ENCODE measurements at places on chromosomes 3 and 15. TPM values are rescaled to one million over a fixed set of nuclear protein-coding genes. Genes with fewer than 3 reads are reported as not detected.
A peak's percentile ranks its signal among the peaks of the same experiment; 100 is the strongest.

SLC12A1 gene
- 0.03 TPM for total RNA-seq

FES gene
- total RNA-seq = 48.1 TPM

ANKUB1 gene
- total RNA-seq = 6.7 TPM

EAF2 gene
- 7.8 TPM for total RNA-seq

DNAJA4 gene
- 74.6 TPM for total RNA-seq

THSD4 gene
- total RNA-seq = 42.4 TPM

SLC51A gene
- total RNA-seq = 2.8 TPM

DNA sequence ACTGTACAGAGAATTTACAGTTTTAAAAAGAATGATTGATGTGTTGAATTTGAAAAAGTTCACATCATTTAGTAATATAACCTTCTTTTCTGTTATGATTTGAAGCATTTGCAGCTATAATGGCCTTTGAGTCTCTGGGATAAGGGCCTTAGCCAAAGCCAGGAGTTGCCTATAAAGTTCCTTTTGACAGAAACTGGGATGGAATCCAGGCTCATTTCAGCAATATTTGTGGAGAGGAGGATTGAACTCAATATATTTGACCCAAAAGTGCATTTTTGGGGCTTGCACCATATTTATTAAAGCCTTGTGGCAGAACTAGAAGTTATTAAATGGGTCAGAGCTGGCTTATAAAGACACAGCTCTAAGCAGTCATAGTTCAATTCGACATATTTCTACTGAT is 348.7 kb upstream of the EPHA3 start:
- peak; percentile 81 for DNase-seq

GRCh38 chr3:10259798-10260197 is 11.5 kb downstream of the TATDN2 start:
- DNase-seq = no peak

DNA sequence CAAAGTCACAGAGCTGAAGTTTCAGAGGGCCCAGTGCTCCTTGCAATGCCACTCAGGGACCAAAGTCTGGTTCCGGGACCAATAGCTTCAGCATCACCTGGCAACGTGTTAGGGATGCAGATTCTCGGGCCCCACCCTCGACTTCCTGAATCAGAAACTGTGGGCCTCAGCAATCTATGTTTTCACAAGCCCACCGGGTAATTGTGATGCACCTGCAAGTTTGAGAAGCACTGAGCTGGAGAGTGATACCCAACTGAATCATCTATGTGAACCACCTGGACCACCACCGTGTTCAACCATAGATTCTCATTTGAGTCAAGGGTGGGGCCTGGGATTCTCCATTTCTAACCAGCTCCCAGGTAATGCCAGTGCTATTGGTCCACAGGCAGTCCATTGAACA is 55.7 kb downstream of the CORO2B start:
- DNase-seq = no peak

- peak; percentile 64 for DNase-seq
Measured at GRCh38 chr15:68730471-68730919, 90.2 kb downstream of the ANP32A start.

GRCh38 chr3:27239951-27240350 is 129.2 kb downstream of the NEK10 start:
- no peak for DNase-seq

- no peak for DNase-seq
Measured at GRCh38 chr15:49809894-49810609, 189.2 kb downstream of the DTWD1 start.

DNA sequence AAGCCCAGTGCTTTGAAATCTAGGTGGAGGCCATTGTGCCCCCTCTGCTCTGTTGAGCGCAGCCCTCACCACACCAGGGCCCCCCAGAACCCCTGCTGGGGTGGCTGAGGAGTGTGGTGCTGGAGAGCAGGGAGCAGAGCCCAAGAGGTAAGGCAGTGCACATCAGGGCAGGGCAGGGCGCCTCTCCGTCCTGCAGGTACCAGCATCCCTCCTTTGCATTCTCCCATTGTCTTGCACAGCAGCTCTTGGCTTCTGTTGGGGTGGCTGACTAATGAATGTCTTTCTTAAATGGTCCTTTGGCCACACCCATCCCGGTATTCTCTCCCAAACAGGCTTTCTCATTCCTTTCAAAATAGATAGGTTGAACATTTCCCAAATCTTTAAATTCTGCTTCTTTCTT is 41.4 kb upstream of the GABRG3 start:
- DNase-seq = no peak

DNA sequence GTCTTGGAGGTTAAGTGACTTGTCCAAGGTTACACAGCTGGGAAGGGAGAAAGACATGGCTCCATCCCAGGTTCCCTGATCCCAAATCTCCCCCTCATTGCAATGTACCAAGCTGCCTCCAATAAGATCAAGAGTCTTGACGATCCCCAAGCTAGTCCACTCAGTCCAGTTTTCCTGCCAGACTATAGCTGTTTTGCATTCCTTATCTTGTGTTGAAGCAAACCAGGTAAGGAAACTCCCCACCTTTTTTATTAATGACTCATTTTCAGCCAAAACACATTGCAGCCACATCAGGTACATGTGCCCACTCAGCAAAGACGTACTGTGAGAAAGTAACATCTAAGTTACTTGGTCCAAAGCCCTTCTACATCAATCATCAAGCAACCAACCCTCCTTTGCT is 41.9 kb downstream of the LIPC start:
- no peak for DNase-seq

DNA sequence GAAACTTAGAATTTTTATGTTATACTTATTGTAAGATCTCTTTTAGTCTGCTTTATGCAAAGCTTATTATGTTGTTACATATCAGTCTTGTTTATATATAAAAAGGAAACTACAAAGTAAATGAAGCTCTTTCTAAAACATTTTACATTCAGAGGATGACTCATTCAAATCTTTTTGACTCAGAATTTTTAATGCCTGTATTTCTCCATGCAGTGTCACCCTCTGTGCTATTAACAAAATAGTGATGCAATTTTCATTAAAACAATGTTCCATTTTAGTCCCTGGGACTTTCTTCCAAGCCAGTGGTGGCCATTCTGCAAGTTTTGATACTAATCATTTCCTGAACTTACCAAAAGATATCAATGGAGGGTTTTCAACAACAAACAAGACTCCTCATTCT is 216.1 kb downstream of the NAALADL2 start:
- DNase-seq = no peak

DNA sequence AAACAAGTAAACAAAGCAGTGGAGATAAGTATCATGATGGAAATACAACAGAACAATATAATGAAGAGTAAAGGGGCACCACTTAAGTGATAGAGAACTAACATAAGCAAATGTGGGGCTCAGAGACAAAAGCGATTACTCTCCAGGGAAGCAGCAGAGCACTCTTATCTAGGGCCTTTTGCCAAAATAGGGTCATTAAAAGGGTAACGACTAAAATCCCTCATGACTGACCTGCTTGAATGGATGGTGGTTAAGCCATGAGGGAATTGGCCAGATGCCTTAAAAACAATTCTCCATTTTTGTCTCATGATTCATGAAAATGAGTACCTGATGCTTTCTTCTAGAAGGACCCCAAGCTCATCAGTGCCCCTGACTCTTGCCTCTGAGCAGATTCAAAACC is 3.2 kb upstream of the SLC7A14 start:
- no peak for DNase-seq

- DNase-seq = no peak
Measured at GRCh38 chr3:8266730-8267131, 234.9 kb upstream of the LMCD1 start.

DNA sequence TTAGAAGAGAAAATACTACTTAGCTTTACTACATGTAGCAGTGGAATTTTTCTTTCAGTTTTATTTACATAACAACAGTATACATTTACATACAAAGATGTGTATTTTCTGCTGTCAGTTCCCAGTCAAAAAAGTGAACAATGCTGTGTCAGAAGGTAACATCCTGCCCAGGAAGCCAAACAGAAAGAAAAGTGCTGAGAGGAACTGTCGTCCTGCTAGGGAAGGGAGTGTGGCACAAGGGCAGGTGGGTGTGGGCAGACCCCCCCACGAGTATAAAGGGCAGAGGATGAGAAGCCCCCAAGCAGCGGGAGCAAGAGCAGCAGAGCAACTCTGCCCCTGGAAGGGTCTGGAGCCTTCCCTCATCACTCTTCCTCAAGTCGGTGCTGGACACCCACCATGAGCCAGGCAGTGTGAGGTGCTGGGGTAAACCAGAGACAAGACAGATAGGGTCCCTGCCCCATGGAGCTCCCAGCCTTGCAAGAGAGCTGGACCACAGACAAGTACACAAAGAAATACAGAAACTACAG is 39.7 kb downstream of the TBC1D2B start:
- no peak for DNase-seq

Measured in lung (tissue), 17 donors.